ENCODE measurements at places on chromosomes 7 and 10.

DNA sequence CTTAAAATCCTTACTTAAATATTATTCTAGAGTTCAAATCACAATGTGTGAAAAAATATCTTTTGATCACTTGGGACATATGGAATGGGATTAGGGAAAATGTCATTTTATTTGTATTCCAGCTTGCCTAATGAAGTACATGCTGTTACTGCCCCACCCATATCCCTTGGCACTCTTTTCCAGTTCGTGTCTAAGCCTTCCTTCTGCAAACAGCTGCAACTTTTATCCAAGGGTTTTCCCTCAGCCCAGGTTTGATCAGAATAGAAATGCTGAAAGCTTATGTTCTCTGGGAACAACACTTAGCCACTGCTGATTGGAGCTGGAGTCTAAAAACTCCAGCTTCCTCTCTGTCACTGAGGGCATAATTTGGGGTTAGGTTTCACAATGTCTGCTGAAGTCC is 214.1 kb upstream of the FAM3C start:
- no peak for DNase-seq

DNA sequence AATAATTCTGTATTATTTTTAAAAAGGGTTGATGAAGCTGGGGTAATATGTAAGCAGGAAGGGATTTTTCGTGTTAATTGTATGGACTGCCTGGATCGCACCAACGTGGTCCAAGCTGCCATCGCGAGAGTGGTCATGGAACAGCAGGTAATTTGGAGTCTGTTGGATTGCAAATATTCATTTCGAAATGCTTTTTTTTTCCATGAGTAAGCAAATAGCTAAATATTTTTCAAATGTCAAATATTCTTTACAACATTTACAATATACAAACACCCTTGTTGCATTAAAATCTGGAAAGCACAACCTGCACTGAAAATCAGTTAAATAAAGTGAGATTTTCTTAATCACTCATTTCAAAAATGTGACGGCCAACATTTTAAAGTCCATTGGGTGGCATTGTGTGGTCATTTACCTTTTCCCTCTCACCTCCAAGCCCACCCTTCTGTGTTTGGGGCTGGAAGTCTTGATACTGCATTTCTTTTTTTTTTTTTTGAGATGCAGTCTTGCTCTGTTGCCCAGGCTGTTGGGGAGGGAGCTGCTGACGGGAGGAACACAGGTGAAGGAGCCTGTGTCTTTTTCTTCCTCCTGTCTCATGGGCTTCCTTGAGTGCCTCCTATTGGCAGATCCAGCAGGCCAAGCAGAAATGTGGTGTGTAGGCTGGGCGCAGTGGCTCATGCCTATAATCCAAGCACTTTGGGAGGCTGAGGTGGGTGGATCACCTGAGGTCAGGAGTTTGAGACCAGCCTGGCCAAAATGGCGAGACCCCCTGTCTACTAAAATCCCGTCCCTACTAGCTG is 66.1 kb downstream of the MCMBP start:
- no peak for DNase-seq

DNA sequence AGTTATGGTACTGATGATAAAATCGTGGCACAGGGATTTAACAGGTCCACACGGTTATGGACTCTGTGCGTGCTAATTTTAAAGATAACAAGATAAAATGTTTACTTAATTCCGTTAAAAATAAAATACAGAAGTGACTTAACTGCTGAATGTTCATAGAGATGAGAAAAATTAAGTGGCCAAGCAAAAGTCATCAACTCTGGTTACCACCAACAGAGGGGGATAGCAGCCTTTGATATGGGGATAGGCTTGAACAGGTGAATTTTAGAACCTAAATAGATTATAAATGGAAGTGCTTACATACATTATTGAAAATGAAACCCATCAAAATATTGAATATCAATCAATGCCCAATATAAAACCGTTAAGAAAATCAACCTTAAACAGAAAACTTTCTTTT is 245.0 kb downstream of the WDR37 start:
- DNase-seq: no peak

- no peak for DNase-seq
Measured at GRCh38 chr7:106916679-106917078, 51.6 kb downstream of the PIK3CG start.

GRCh38 chr10:61978965-61979364 is 77.5 kb downstream of the ARID5B start:
- DNase-seq: peak; percentile 6

DNA sequence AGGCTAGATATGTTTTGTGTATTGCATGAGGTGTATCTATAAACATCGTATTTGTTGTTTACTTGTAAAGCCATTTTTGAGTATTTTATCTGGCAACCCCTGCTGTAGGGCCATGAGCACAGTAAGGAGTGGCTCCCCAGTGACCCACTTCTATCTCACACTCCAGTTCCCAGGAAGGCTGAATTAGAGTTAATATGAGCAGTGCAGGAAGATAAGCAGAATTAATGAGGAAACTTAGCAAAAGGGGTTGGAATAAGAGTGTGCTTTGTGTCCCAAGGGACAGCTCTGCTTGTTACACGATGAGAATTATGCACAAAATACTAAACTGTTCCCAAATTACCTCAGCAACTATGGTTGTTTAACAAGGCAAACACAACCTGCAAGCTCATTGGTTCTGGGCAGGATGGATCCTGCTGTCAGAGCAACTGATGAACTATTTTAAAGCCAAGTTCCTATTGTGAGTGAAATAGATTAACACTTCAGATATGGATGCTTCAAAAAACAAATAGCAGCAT is 1005.8 kb downstream of the NRG3 start:
- DNase-seq: no peak

DNA sequence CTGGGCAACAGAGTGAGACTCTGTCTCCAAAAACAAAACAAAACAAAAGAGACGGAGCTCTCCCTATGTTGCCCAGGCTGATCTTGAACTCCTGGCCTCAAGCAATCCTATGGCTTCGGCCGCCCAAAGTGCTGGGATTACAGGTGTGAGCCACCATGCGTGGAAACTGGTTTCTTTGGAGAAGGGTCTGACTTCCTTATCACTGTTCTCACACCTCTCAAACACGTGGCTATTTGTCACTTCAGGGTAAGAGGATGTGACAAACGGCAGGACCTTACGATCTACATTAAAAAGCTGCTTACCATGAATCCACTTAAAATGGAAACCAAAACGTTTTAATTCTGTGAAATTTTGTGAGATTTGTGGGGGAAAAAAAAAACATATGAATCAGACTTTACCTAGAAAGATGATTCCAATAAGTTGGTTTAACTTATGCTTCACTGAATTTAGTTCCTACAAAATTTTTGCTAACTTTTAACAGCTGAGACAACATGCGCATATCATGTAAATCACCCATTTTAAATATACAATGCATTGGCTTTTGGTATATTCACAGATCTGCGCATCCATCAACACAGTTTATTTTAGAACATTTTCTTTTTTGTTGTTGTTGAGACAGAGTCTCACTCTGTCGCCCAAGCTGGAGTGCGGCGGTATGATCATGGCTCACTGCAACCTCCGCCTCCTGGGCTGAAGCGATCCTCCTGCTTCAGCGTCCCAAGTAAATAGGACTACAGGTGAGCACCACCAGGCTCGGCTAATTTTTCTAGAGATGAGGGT is 18.7 kb upstream of the FOXK1 start:
- no peak for DNase-seq

DNA sequence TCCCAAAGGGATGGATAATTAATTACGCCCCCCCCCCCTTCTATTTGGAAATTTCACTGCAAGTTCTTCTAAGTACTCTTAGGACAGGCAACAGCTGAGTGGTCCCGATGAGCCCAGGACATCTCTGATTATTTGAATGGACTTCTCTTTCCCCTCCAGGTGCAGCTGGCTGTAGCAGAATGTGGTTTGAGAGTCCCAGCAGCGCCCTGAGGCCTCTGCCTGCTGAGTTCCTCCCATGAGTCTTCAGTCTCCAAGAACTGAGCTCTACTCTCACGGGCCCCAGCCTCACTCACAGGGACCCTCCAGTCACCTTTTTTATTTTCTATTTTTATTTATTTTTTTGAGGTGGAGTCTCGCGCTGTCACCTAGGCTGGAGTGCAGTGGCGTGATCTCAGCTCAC is 63.6 kb upstream of the SFMBT2 start:
- no peak for DNase-seq

DNA sequence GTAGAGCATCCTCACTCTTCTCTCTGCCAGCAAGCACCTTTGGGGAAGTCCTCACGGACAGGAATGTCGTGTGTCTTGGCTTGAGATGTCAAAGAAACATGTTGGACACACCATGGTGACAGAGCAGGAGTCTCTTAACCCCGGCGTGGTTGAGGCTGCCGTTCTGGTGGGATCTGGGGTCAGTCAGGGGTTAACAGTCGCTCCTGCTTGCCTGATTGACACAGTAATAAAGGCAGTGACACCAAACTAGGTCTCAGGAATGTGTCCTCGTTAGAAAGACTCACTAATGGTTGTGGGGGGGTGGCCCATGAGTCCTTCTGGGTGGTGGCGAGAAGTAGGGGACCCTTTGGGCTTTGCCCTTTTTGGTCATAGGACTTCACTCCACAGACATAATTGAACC is 69.0 kb downstream of the TCF7L2 start:
- peak; percentile 73 for DNase-seq

GRCh38 chr7:139095194-139095659 is 14.3 kb downstream of the ZC3HAV1 start:
- DNase-seq: no peak

DNA sequence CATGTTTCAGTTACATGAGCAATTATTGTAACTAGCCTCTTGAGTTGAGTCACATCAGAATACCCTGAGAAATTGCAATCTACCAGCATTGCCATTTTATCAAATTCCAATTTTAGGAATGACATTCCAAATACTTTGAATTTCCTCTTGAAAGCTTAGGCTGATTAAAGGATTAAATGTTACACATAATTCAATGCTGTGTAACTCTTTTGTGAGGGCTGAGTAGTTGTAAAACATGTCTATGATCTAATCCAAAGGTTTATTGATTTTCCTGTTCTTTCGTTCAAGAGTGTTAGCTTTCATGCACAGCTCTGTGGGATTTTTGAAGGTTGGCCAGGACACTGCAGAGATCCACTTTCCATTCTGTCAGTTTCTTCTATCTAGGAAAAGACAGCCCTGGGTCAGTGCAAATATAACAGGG is 193.1 kb downstream of the SORCS1 start:
- DNase-seq: no peak

DNA sequence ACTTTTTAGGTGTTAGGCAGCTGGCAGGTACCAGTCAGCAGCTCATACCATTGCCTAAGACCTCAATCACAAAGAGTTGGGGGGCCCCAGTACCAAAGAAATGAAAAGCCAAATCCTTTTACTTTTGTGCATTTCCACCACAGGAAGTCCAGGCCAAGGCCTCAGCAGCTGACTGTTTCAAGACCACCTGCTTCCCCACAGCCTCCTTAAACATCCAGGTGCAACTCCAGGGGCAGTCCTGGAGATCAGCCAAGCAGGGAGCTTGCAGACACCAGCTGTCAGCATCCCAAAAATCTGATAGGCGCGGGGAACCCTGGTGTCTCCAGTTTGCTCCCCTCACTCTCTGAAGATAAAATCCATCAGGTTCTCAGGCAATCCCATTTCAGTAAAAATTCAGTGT is 91.5 kb upstream of the EFCAB10 start:
- peak; percentile 69 for DNase-seq

DNA sequence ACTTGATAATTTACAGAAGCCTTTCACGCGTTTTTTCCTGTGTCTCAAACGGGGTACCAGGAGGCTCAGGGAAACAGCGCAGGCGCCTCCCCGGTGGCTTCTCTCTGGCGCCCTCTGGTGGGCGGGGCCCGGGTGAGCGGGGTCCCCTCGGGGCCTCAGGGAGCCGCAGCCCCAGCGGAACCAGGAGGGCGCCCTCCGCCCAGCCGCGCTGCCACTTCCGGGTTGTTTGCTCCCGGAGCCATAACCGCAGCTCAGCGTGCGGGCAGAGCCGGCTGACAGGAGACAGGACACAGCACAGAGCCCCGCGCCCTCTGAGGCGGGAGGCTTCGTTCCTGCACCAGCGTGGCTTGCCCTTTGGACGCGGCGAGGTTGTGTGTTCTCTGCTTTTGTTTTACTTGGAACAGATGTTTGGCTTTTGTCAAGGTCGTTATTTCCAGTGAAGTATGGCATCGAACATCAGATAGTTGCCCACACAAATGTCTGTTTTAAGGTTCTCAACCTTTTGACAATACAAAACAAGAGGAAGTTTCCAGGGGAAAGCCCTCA is 6.9 kb upstream of the CYP2E1 start:
- DNase-seq: peak; percentile 93

GRCh38 chr7:47946581-47947354 is 1.5 kb downstream of the PKD1L1 start:
- DNase-seq: no peak

DNA sequence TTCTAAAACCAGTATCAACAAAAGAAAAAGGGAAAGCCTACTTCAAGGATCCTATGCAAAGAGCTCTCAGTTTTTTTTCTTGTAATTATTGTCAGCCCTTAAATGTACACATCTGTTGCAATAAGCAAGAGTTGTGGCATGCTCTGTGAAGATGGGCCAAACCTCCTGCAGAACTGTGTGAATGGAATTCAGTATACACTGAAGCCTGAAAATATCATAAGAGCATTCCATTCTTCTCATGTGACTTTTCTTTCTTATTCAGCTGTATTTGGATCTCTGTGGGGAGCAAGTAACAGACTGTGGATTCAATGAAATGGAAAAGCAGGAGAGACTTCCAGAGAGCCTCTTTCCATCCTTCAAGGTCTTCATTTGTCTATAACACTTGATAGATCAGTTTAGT is 130.7 kb downstream of the SAMD9 start:
- no peak for DNase-seq

- peak; percentile 11 for DNase-seq
Measured at GRCh38 chr7:116528008-116528789, 3.4 kb downstream of the CAV1 start.

- DNase-seq: peak; percentile 9
Measured at GRCh38 chr10:133187091-133187905, 27.3 kb downstream of the KNDC1 start.

DNA sequence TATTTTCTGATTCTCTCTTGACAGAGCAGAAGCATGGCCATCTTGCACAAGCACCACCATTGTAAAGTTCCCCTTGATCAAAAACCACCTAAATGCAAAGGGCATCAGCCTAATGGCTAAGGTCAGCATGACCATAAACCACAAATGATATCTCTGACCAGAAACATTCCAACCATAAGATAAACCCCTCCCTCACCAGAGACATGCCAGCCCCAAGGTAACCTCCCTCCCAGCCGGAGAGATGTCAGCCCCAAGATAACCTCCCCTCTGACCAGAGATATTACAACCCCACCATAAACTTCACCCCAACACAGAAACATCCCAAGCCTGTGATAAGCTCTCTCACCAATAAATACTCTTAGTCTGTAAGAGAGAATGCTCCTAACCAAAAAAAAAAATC is 72.1 kb upstream of the CDK1 start:
- no peak for DNase-seq
